ENCODE measurements at places on chromosomes 1 and 21.

DNA sequence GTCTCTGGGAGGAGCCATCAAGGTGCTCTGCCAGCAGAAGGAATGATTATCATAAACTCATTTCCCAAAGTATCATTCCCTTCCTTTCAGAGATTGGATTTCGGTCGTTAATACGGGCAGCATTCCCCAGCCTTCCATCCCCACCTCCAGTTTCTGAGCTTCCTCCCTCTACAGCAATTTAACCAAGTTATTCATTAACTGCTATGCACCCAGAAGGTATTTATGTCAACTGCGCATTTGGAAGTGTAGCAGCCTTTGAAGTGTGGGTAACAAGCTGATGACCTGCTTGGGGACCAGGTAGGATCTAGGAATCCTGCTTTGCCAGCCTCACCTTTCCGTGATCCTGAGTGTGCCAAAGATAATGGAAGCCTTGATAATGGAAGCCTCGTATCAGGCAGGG is 172.4 kb upstream of the IGSF21 start:
- DNase-seq = no peak

DNA sequence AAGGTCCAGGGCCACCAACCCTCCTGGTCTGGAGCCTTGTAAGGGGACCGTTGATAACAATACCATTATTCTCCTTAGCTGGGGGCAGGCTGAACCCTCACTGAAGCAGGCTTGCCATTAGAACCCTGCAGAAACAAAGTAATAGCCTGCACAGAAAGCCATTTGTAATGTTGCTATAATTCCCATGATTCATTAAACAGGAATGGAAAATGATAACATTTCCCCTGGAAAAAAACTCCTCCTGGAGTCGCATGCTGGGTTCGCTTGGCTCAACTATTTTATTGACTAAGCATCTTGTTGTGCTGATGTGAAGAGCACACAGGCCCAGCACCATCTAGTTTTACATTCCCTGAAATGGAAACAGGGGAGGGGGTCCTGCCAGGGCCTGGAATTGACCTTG is 155.6 kb upstream of the CSF3R start:
- no peak for DNase-seq

- DNase-seq = no peak
Observed at GRCh38 chr1:3745590-3746381, 6.5 kb upstream of the CCDC27 start.

DNA sequence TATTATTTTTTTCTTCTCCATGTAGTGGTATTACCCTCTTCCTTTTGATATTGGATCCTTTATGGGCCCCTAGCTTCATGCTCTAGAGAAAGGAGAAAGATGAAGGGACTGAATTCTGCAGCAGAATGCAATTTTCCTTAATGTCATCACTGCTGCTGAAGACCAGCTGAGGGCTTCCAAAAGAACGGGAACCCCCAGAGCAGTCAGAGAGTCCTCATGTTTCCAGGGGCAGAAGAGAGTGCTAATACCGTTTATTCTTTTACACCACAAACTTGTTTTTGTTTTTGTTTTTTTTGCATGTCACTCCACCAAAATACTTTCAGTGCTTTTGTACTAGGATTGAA is 21.1 kb upstream of the TBX15 start:
- no peak for DNase-seq

DNA sequence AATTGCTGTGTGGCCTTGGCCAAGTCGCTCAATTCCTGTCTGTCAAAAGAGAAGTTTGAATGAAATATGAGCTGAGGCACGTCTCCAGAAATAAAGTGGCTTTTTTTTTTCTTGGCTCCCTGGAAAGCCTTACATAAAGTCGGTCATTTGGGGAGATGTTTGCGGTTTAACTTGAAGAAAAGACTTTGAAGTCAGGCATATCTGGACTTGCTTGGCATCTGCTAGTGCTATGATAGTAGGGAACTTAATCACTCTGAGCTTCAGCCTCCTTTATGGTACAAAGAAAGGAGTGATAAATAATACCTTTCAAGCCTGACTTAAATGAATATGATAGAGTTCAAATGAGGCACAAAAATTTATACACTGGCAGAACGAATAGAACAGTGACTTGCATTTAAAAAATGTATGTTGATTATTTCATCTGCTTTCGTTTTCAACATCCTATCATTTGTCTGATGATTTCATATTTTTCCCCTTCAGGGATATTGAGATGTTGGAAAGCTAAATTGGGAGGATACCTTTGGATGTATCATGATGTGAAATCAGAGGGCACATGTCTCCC is 60.2 kb downstream of the FASLG start:
- DNase-seq = no peak

DNA sequence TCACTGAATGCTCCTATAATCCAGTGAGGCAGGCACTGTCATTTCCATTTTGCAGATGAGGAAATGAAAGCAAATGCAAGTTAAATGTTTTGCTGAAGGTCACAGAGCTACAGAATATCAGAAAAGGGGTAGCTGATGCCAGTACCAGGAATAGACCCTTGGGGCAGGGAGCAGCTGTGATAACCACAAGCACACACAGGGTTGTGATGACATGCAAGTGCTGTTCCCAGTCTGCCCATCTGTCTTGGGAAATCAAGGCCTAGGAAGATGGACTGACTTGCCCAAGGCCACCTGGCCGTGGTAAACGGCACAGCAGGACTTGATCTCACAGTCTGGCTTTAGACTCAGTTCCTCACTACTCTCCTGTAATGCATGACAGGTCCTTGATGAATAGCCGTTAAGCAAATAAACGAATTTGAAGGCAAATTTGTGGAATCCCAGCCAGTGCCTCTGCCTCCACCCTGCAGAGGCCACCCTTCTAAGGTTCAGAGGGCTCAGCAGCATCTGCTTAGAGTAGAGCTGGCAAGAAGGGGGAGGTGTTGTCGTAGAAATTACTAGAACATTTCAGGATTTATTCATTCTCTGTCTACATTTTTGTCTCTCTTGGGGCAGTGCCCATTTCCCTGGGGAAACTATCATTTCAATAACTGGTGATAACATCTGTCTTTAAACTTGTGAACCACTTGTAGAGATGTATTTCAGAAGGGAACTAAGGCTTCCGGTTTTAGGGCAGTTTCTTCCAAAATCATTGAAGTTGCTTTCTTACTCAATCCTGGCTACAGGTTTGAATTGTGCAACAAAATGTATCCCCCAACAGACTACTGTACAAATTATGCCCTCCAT is 53.2 kb upstream of the MRPS6 start:
- no peak for DNase-seq

- no peak for DNase-seq
Observed at GRCh38 chr1:34362949-34363348, 186.2 kb downstream of the C1orf94 start.

DNA sequence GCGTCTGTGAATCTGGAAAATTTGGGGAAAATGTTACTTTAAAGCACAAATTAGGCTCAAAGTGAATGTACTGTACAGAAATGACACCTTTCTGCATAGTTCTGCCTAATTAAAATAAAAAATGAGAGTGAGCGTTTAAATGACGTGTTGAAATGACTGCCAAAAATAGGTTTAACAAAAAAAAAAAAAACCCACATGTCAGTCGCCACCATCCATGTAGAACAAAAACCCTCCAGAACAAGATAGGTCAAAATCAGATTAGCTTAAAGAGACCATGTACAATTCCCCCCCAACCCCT is 745 bp downstream of the PARP1 start:
- DNase-seq = no peak

GRCh38 chr1:44696789-44697345 is 22.4 kb downstream of the ARMH1 start:
- DNase-seq = no peak

GRCh38 chr1:154895798-154896197 is 25.7 kb upstream of the KCNN3 start:
- no peak for DNase-seq

GRCh38 chr1:226003502-226004170 is 4.5 kb upstream of the SDE2 start:
- DNase-seq = no peak

GRCh38 chr21:32728848-32729247 is 1.0 kb upstream of the SYNJ1 start:
- DNase-seq = no peak

- no peak for DNase-seq
Observed at GRCh38 chr1:29945426-29945825, 709.1 kb downstream of the PTPRU start.

DNA sequence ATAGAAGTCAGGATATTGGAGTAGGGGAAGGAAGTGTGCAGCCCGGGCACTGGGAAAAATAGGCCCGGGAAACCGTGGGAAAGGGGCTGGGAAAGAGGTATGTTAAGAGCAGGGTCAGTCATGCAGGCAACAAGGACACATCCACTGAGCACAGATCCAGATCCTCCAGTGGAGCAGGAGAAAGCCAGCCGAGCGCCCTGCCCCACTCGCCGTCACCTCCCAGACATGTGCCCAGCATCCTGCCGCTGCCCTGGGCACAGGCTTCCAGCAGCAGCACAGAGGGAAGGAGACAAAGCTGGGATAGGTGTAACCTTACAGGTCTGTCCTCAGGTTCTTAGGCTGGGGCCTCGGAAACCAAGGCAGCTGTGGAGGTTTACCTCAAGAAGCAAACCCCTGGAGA is 64.2 kb downstream of the FAM163A start:
- no peak for DNase-seq

DNA sequence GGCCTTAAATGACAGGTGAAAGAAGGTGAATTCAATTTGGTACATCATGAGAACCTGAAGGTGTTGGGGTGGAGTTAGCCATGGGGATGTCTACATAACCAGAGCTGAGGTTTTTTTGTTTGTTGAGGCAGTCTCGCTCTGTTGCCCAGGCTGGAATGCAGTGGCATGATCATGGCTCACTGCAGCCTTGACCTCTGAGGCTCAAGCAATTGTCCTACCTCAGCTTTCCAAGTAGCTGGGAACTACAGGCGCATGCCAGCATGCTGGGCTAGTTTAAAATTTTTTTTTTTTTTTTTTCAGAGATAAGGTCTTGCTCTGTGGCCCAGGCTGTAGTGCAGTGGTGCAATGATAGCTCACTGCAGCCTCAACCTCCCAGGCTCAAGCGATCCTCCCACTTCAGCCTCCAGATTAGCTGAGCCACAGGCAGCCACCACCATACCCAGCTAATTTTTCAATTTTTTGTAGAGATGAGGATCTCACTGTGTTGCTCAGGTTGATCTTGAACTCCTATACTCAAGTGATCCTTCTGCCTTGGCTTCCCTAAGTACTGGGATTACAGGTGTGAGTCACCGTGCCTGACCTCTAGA is 1.9 kb upstream of the MPZ start:
- DNase-seq = no peak

GRCh38 chr1:110255392-110255787 is 45.3 kb downstream of the KCNC4 start:
- no peak for DNase-seq

- DNase-seq = no peak
Observed at GRCh38 chr1:60589916-60590315, 492.4 kb upstream of the NFIA start.

DNA sequence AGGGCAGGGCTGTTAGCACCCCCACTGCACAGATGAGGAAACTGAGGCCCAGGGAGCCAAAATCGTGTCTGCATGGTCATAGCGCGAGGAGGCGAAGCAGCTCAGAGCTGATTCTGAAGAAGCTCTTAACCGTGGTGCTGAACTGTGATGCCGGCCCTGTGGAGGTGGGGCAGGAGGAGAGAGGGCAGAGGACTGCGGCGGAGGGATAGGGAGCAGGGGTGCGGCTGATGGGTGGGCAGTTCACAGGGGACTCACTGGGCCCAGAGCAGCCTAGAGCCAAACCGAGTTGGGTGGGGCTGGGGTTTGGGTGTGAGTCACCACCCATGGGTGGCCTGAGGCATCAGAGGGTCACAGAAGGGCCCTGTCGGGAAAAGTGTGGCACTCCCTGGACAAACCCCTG is 74.7 kb downstream of the RAP1GAP start:
- DNase-seq = no peak

- DNase-seq = no peak
Observed at GRCh38 chr21:33673473-33673872, 31.2 kb downstream of the ITSN1 start.

- DNase-seq = no peak
Observed at GRCh38 chr1:107674486-107674885, 290.5 kb downstream of the VAV3 start.

GRCh38 chr1:105373681-105374080 is 1624.0 kb downstream of the AMY1C start:
- DNase-seq = no peak

DNA sequence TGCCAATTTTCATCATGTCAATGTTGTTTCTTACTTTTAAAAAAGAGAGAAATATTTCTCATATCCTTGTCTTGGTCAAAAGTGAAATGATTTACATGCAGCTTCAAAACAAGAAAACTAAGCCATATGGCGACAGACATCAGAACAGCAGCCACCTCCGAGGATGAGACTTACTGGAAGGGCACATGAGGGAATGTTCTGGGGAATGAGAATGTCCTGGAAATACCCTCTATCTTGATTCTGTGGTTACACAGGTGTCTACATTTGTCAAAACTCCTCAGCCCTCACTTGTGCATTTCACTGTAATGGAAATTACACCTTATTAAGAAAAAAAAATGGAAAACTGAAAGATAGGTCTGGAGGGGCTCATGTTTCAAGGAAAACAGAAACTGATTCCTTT is 14.2 kb upstream of the ECE1 start:
- no peak for DNase-seq

DNA sequence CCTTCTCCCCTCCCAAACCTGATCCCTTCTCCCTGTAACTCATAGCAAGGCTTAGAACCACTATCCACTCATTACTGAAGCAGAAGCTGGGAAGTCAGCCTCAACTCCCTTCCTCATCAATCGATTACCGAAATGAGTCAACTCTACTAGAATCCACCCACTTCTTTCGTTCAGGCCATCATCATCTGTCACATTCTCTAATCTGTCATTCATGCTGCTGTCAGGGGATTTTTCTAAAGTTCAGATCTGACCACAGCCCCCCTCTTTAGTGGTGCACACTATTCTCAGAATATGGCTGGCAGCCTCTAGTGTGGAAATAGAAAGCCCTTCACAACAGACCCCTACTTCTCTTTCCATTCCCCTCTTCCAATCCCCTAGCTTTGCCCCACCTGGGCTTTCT is 5.1 kb downstream of the NT5C1A start:
- no peak for DNase-seq

- no peak for DNase-seq
Observed at GRCh38 chr1:186089940-186090339, 285.1 kb downstream of the TPR start.

GRCh38 chr1:220521778-220522177 is 6.2 kb upstream of the MARK1 start:
- DNase-seq = no peak

- DNase-seq = no peak
Observed at GRCh38 chr1:220682901-220683576, 7.1 kb upstream of the C1orf115 start.

DNA sequence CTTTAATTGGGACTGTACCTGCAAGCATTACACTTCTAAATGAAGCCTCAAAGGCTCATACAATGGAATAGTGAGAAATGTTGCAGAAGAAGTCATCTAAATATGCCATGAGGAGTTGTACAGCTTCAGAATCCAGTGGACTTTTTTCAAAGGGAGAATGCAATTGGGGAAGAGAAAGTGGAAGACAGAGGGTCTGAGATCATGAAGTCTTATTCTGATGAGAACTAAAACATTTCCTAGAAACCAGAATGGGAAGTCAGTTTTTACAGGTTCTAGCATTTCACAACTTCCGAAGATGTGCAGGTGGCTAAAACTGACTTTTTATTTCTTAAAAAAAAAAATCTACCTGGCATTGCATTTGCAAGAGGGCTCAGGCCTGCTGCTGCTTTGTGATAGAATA is 424.4 kb upstream of the RUNX1 start:
- no peak for DNase-seq
